IPS DF 6.9 (cell line): ENCODE measurements at places on chromosomes 2 and 18.

- H3K36me3 ChIP-seq = no peaks in the 10 kb centered on the region
- no peaks in the 10 kb centered on the region for H3K27me3 ChIP-seq
- no peak overlapping the region for H3K4me3 ChIP-seq
- H3K27ac ChIP-seq = no peak overlapping the region
Observed at GRCh38 chr2:47636596-47637264, 146.2 kb upstream of the MSH6 start.

DNA sequence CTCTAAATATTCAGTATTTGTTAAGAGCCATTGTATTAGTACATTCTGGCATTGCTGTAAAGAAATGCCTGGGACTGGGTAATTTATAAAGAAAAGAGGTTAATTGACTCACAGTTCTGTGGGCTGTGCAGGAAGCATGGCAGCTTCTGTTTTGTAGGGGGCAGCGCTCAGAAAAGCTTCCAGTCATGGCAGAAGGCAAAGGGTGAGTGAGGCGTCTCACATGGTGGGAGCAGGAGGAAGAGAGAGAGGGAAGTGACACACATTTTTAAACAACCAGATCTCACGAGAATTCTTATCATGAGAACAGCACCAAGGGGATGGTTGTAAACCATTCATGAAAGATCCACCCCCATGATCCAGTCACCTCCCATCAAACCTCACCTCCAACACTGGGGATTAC is 13.8 kb upstream of the CCDC102B start:
- no peaks in the 10 kb centered on the region for H3K4me1 ChIP-seq
- no peaks in the 10 kb centered on the region; the same call in 1 of the 2 replicates for H3K27me3 ChIP-seq
- H3K4me3 ChIP-seq = no peak overlapping the region

- no peaks in the 10 kb centered on the region for H3K4me1 ChIP-seq
- no peaks in the 10 kb centered on the region for H3K27me3 ChIP-seq
- peak; percentile 67 for DNase-seq
- no peak overlapping the region for H3K4me3 ChIP-seq
- no peak overlapping the region for H3K27ac ChIP-seq
Observed at GRCh38 chr2:150610670-150611279, 123.3 kb upstream of the RND3 start.

DNA sequence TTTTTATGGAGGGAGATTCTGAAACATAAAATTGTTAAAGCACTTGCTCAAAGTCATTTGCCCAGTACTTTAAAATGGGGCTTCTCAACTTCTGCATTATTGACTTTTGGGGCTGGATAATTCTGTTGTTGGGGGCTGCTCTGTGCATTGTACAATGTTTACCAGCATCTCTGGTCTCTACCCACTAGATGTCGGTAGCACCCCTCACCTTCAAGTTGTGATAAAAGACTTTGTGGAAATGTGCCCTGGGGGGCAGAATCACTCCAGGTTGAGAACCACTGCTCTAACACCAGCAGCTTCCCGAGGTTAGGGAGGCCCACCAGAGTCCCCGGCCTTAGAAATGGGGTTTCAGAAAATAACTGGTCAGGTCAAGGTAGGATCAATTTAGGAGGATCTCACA is 26.8 kb upstream of the CUL3 start:
- no peaks in the 10 kb centered on the region for H3K4me1 ChIP-seq
- H3K4me3 ChIP-seq = no peak overlapping the region
- H3K27ac ChIP-seq = no peak overlapping the region

- H3K4me1 ChIP-seq = no peaks in the 10 kb centered on the region
- DNase-seq = no peak
- no peaks in the 10 kb centered on the region for H3K27me3 ChIP-seq
- no peak overlapping the region for H3K27ac ChIP-seq
Observed at GRCh38 chr2:140851258-140851981, 1279.4 kb downstream of the LRP1B start.

DNA sequence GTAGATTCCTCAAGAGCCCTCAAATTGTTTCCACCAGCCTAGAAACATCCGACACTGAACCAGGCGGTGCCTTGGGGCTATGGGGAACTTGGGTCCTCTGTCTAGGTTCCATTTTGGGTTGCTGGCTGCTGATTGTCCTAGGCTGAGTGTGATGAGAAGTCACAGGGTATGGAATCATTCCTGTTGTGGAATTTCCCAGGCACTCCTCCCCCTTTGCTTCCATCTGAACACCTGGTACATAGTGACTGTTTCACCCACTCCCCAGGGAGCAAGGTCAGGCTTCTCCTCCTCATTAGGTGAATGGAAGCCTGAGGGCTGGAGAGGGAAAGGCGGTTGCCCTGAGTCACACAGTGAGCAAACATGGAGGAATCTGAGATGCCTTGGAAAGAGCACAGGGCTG is 4.5 kb downstream of the KIF3C start:
- H3K27me3 ChIP-seq = no peaks in the 10 kb centered on the region
- H3K4me1 ChIP-seq = peaks cover 5% of the 10 kb centered on the region
- H3K27ac ChIP-seq = no peak overlapping the region

DNA sequence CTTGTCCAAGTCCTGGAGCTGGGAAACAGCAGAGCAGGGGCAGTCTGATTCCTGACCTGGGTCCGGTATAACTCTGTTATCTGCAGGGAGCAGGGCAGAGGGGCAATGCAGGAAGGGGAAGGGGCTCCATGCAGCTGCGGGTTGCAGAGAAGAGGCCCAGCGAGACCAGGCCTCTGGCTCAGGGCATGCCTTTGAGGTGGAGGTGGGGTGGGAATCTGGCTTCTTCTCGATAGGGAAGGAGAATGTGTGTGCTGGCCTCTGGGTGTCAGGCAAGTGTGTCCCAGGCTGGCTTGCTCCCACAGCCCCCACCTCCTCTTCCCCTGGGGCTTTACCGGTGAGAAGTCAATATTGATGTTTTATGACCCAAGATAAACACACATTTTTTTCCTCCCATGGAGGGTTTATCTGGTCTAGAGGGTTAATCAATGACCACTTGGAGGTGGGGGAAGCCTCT is 187.1 kb upstream of the HAAO start:
- H3K36me3 ChIP-seq = no peaks in the 10 kb centered on the region
- no peaks in the 10 kb centered on the region for H3K27me3 ChIP-seq
- H3K27ac ChIP-seq = no peak overlapping the region
- H3K4me3 ChIP-seq = no peak overlapping the region
- H3K4me1 ChIP-seq = no peaks in the 10 kb centered on the region

DNA sequence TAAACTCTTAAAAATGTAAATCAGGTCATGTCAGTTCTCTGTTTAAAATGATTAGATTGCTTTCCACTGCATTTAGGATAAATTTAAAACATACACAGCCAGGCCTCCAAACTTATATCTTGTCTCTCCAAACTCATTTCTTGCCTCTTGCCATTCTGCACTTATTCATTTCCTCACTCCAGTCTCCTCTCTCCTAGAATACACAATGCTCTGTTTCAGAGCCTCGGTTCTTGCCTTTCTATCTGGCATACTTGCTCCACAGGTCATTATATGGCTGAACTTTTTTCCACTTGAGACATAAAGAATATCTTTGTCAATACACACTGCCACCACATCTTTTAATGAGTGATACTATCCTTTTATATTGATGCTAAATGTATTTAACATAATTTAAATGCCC is 10.5 kb upstream of the UGP2 start:
- H3K36me3 ChIP-seq = no peaks in the 10 kb centered on the region
- no peaks in the 10 kb centered on the region; the same call in 1 of the 2 replicates for H3K4me1 ChIP-seq
- no peak for DNase-seq
- H3K4me3 ChIP-seq = no peak overlapping the region

DNA sequence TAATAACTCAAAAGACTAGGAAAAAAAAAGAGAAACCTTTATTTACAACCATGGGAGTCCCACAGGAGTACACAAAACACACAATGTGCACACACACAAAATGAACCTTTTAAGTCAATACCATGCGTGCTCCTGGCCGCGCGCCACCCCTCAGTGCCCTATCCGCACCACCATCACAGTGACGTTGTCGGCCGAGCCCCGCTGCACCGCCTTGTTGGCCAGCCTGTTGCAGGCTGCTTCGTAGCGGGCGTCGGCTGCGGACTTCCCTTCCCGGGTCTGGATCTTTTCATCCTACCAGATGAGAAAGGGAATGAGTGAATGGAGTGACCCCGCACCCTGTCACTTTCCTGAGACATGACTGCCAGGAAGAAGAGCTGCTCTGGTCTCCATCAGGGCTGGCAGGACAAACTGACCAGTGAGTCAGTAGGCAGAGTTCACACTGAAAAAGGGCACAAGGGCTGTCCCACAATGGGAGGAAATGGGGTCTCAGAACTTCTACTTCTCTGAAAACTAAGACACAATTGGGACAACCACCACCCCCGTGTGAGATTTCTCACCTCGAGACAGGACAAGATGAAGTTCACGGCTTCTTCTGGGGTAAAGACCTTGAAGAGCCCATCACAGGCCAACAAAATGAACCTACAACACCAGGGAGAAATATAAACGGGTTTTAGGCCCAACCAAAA is 11.8 kb downstream of the ERFE start:
- H3K36me3 ChIP-seq = peaks cover 10% of the 10 kb centered on the region; the same call in 1 of the 2 replicates
- no peak for DNase-seq
- no peaks in the 10 kb centered on the region for H3K4me1 ChIP-seq
- H3K27ac ChIP-seq = no peak overlapping the region
- no peaks in the 10 kb centered on the region for H3K27me3 ChIP-seq
- H3K4me3 ChIP-seq = no peak overlapping the region

- H3K27me3 ChIP-seq = no peaks in the 10 kb centered on the region
- no peak for DNase-seq
- no peak overlapping the region for H3K4me3 ChIP-seq
- no peaks in the 10 kb centered on the region for H3K36me3 ChIP-seq
Observed at GRCh38 chr2:173572848-173573247, 218.2 kb downstream of the CDCA7 start.
